ENCODE measurements at places on chromosomes 7 and 10.
A peak's percentile ranks its signal among the peaks of the same experiment; 100 is the strongest.

DNA sequence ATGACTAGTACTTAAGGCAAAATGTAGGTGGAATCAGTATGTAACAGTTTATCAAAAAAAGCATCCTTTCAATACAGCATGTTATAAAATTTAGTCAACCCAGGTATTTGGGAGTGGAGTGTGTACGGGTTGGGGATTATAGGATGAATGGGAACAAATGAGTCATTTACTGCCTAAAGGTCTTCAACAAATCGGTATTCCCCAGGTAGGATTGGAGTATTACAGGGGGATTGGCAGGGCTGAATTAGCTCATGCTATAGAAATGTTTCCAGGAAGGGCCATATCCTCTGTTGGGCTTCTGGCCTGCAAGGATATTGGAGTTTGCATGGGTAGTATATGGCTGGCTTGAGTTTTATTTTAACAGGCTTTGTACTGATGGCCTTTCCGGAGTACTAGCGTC is 723.7 kb downstream of the SORCS1 start:
- DNase-seq, result no peak

DNA sequence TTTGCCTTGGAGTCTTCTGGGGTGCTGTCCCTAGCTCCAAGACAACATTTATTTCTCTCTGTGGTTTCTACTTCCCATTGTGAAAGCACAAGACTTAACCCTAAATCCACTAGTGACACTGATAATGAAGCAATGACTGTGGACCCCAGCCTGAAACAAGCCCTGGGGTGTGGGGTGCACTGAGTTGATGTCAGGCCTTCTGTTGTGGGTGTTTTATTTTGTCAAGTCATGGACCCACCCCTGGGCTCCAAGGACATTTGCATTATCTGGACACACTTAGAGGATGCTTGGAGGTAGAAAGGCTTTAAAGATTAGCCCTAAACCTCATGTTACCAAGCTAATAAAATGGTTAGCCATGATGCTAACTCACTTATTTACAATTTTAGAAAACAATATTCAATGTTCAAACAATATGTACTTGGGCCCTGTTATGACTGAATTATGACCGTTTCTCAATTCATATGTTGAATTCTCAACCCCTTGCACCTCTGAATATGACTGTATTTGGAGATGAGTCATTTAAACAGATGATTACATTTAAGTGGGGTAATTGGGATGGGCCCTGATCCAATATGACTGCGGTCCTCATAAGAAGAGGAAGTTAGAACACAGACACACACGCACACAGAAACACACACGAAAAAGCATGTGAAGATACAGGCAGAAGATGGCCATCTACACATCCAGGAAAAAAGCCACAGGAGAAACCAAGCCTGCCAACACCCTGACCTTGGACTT is 137.2 kb upstream of the IGFBP3 start:
- DNase-seq, result no peak

GRCh38 chr7:128755819-128756476 is 16.8 kb downstream of the CALU start:
- DNase-seq, result peak; percentile 97

DNA sequence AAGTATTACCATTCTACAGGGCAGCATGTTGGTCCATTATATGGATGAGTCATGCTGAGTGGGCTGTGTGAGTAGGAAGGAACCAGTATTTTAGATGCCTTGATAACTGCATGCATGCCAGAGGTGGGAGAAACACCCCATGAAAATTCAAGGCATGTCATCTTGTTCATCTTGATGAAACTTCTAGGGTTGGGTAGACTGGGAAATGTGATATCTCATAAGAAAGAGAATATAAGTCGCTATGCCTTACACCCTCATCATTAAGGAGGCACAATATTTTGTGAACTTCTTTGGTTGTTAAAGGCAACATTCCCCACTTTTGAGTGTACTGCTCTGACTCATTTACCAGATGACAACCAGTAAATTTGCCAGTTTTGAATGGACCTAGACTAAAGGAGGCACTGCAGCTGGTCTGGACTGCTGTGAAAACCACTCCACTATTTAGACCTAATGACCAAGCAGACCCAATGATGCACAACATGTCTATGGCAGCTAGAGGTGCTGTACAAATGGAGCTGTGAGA is 48.0 kb downstream of the ZNF365 start:
- DNase-seq, result no peak

GRCh38 chr10:4069491-4069890 is 284.5 kb upstream of the KLF6 start:
- DNase-seq, result no peak

- DNase-seq, result no peak
Observed at GRCh38 chr10:22684699-22685098, 29.7 kb downstream of the PIP4K2A start.

DNA sequence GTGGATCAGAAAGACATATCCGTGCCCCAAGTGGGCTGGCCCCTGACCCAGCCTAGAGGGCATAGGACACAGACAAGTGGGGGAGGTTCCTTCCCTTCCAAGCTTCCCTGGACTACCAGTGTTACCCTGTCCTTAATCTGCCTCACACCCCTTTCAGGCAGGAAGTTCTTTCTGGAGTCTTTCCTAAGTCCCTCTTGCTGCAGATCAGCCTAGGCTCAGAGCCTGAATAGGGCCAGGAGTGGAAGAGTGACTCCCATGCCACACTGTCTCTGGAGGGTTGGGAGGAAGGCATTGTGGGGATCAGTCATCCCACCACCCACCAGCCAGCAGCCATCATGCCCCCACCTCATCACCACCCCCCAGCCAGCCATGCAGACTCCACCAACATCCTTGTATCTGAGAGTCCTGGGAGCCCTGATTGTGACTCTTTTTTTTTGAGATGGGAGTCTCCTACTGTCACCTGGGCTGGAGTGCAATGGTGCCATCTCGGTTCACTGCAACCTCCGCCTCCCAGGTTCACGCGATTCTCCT is 22.6 kb downstream of the POLL start:
- no peak for DNase-seq

DNA sequence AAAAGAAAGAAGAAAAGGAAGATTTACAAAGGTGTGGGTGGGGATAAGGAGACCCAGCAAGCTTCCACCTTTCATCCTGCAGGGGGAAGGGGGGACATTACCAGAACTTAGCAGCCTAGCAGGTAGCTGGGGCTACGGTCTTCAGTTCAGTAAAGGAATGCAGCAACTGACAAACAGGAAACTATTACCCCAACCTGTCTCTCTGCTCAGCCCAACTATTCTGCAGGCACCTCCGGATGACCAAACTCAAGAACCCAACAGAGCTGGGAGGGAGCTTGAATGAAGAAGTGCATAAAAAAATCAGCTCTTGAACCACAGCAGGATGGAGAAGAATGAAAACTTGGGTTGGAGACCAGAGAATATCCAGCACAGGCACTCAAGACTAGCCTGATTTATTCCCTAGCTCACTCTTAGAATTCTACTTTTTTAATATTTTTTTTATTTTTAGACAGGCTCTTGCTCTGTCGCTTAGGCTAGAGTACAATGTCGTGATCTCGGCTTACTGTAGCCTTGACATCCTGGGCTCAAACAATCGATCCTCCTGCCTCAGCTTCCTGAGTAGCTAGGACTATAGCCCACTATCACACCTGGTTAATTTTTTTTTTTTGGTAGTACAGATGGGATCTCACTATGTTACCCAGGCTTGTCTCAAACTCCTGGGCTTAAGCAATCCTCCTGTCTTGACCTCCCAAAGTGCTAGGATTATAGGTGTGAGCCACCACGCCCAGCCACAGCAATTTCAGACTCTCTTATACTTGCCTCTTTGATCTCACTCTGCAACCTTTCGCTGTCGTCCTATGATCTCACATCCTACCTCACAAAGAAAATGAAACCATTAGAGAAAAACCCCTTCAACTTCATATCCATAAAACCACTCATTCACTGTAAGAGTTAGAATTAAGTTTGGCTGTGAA is 18.5 kb upstream of the C10orf67 start:
- no peak for DNase-seq

- DNase-seq, result no peak
Observed at GRCh38 chr10:8130973-8131911, 76.8 kb downstream of the GATA3 start.

DNA sequence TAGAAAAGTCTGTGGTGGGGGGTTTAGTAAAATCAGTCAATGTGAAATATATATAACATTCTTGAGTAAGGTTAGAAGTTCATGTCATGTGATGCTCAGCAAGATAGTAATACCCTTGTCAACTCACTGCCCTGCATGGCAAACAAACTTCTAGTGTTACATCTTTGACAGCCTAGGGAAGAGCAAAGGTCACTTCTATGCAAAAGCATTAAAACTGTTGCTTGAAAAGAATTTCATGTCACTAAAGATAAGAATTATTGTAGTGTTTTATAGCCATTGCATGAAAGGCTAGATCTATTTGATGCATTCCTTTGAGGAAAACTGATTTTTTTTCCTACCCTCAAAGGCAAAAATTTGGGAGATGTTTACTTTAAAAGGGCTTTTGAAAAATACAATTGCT is 176.0 kb downstream of the SKAP2 start:
- no peak for DNase-seq

GRCh38 chr10:111247781-111248389 is 171.1 kb downstream of the ADRA2A start:
- no peak for DNase-seq

GRCh38 chr7:97187067-97187466 is 69.6 kb downstream of the SDHAF3 start:
- DNase-seq, result no peak

DNA sequence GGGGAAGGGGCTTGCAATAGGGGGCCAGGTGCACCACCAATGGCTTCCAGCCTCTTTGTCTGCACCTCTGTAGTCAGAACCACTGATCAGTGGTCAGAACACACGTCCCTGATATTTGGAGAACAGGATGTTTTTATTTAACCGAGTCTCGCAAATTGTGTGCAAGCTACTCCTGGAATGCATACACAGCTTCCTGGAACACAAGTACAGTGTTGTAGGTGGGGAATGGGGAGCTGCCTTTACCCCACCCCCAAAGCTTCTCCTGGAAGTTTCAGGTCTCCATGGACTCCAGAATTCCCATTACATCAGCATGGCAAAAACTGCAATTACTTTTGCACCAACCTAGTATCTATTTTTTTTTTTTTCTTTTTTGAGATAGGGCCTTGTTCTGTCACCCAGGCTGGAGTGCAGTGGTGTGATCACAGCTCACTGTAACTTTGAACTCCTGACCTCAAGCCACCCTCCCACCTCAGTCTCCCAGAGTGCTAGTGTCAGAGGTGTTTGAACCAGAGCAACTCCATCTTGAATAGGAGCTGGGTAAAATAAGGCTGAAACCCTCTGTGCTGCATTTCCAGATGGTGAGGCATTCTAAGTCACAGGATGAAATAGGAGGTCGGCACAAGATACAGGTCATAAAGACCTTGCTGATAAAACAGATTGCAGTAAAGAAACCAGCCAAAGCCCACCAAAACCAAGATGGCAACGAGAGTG is 374.0 kb downstream of the CALN1 start:
- DNase-seq, result no peak

GRCh38 chr7:74587435-74588126 is 69.9 kb upstream of the GTF2I start:
- peak; percentile 68 for DNase-seq

DNA sequence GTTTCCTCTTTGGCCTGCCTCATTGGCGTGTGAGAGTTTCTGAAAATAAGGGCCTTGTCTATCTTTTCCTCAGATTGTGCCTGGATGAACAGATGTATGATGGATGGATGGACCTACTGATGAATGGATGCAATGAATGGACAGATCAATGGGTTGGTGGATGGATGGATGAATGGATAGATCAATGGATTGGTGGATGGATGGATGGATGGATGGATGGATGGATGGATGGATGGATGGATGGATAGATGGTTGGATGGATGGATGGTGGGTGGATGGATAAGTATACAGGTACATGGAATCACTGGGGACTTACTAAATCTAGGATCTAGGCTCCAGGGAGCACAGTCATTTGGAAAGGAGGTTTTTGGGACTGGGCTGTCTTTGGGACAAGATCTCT is 331.9 kb downstream of the GRID1 start:
- DNase-seq, result no peak

DNA sequence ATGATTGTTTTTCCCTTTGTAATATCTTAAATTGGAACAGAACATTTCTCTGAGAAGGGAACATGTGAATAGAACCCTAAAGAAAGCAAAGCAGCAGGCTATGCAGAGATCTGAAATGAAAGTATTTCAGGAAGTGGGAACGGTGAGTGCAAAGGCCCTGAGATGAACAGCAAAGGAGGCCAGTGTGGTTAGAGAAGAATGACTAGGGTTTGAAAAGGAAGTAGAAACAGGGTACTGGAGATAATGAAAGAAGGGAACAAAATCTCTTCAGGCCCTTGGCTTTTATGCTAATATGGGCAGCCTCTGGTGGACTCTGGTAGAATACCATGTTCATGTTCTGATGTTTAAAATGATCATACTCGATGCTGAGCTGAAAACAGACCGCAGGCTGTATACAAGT is 22.2 kb downstream of the ARHGAP21 start:
- no peak for DNase-seq

- DNase-seq, result no peak
Observed at GRCh38 chr7:129785685-129786514, 166.9 kb downstream of the UBE2H start.

GRCh38 chr10:22560913-22561239 is 153.5 kb downstream of the PIP4K2A start:
- DNase-seq, result no peak

GRCh38 chr7:133820584-133820983 is 306.6 kb upstream of the LRGUK start:
- DNase-seq, result no peak

DNA sequence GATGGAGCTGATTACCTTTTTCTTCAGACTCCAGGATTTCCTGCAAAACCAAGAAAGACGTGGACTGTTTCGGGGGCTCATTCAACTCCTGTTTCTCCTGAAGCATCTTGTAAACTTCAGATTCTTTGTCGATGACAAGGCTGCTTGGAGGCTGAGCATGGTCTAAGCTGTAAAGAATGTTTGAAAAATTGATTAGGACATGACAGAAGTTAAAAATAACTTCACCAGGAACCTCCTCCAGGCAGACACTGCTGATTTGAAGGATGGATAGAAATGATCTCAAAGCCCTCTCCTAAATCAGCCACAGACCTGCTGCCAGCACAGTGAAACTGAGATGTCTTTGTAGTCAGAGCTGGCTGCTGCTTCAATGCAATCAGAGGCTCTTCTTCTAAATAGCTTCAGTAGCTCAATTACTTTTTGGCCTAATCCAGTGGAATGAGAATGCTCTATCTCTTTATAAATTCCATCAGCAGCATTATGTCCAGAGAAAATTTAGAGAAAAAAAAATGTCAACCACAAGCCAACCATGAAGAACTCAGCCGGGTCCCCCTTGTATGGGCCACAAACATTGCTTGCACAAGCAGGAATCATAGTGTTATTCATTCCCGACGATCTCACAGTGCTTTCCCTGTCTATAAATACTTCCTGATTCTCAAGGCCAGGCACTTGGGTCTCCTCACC is 43.5 kb downstream of the PDLIM1 start:
- DNase-seq, result no peak

Measured in DMS 273 treated with DMSO at 0.1 percent for 48 hours (cell line).